ENCODE measurements at places on chromosomes 2 and 18.

- DNase-seq, result no peak
These were observed 74.3 kb downstream of the THADA start for GRCh38 chr2:43521568-43521967.

- no peak for DNase-seq
These were observed 1.2 kb upstream of the GRB14 start for GRCh38 chr2:164622338-164623106.

- DNase-seq, result no peak
These were observed 674.5 kb downstream of the KCNJ3 start for GRCh38 chr2:155372969-155373368.

DNA sequence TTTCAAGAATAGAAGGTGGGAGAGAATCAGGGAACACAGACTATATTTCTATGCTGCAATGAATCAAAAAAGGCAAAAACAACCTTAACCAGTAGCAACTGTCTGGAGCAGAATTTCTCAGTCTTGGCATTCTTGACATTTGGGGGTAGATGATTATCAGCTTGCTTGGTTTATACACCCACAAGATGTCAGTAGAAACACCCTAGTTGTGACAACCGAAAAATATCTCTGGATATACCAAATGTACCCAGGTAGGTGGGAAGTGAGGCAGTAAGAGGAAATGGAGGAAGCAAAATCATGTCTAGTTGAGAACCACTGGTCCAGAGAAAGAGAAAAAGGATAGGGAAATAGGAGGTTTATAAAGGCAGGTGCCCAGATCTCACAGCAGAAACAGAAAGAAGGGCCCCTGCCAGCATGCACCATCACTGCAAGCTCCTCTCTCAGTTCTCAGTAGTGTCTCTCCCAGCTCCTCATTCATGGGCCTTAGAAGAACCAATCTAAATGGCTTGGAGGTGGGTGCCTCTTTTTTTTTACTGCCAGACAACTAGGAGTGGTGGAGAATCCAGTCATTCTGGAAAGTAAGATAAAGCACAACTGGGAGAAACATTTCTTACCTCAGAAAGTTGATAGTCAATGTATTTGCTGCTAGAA is 50.4 kb downstream of the MBD2 start:
- DNase-seq, result no peak

DNA sequence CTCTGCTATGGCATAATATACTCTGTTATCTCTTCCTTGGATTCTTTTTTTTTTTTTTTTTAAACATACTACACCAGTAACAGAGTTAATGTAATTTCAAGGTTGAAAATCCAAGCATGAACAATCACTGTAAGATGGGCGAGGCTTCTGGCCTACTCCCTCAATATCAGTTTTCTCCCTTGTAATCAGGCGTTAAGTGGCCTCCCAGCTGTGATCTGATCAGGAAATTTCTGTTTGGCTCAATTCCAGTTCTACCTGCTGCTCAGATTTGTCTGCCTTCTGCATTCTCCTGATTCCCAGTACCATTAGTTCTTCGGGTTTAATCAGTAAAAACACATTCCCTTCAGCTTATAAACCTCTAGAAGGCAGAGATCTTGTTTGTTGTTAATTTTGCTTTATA is 18.6 kb downstream of the PRKD3 start:
- DNase-seq, result no peak

GRCh38 chr2:223442847-223443246 is 159.3 kb downstream of the SCG2 start:
- no peak for DNase-seq

- no peak for DNase-seq
These were observed 6.1 kb upstream of the CXCR1 start for GRCh38 chr2:218172845-218173244.

GRCh38 chr2:64479259-64480117 is 25.5 kb downstream of the LGALSL start:
- no peak for DNase-seq

DNA sequence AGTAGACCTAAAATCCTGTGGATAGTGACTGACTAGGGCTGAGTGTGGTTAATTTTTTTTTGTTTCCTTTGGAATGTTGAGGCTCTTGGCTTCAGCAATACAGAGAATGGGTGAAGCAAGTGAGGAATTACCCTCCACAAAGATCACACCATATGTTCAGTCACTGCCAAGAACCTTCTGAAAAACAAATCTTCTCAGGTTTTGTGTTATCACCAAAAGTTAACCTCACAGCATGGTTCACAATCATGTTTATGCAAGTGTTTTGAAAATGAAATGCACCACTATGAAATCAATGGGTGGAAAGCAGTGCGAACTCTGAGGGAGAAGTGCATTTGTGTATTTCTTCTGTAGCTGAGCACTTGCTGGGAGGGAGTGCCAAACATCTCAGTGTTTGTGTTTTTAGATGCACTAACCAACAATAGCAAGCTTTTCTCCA is 44.4 kb downstream of the SPATS2L start:
- no peak for DNase-seq

- DNase-seq, result no peak
These were observed 99.9 kb upstream of the ZFP36L2 start for GRCh38 chr2:43326101-43326825.

DNA sequence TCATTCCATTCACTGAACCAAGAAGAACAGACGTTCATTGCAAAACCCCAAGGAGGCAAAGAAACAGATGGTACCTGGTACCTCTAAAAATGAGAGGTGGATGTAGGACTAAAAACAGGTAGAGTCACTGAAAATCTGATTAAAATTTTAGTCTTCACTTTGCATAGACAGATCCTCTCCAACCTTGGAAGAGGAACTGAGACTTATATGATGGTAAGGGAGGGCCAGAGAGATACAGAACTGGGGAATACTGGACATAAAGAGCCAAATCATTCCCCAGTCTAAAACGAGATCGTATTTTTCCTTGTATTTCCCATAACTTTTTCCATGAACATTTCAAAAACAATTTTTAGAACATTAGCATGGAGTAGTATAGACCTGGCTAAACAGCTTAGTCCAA is 59.7 kb upstream of the SPOPL start:
- DNase-seq, result no peak

DNA sequence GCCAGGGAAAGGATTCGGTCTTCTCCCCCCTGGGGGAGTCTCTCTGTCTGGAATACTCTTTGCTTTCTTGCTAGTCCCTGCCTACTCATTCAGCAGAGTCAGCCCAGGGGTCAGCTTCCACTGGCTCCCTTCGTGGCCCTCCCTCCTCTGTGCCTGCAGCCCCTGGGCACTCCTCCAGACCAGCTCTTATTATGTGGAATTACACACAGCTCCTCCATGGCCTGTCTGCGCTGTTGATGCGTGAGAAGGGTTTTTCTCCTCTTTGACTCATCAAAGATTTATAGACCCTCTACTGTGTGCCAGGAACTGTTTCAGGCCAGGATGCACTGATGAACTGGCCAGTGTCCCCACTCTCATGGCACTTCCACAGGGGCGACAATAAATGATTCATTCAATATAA is 44.4 kb downstream of the ST8SIA5 start:
- no peak for DNase-seq

DNA sequence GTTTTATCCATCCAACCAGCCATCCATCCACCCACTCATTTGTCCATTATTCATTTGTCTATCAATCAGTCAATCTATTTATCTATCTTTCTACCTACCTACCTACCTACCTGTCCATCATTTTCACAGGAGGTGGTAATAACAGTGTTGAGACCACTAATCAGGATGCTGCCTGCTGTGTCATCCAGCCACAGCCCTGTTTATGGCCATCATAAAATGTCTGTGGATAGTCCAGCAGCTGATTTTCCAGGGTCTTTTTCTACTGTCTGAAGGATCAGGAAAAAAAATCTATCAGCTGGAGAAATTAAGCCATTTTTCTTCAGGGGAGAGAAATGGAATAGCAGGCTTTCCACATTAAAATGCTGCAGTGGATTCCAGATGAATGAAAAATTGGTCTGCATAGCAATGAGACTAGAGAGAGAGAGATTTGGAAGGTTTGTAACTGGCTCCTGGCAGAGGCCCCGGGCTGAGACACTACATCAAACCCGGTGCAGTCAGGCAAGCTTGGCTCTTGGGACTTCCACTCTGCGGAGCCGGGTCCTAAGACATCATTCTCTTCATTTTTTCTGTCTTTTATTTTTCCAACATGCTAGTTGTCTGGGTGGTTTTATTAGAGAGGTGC is 33.0 kb upstream of the BOD1L2 start:
- no peak for DNase-seq

DNA sequence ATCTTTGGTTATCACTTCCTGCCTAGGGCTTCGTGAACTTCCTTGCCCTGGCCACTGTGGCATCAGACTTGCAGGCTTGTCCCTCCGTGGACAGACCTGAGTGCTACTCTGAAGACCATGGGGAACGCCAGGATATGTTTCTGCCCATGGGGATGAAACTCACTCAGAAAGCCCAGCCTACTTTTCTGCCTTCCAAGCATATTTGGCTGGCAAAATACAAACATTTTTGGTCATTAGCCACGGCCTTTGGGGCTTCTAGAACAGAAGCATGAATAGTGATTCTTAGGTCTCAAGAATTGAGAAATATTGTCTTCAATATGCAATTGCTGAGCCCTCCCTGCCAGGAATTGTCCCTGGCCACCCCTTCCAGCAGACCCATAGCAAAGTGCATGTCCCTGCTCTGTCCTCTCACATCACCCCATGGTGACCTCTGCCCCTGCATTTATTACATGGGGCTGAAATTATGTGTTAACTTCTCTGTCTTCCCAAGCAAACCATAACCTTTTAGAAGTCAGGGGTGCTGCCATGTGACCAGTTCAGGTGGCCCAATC is 152.4 kb downstream of the OSR1 start:
- no peak for DNase-seq

- DNase-seq, result peak; percentile 40
These were observed 3.6 kb downstream of the ZNF516 start for GRCh38 chr18:76491473-76491775.

DNA sequence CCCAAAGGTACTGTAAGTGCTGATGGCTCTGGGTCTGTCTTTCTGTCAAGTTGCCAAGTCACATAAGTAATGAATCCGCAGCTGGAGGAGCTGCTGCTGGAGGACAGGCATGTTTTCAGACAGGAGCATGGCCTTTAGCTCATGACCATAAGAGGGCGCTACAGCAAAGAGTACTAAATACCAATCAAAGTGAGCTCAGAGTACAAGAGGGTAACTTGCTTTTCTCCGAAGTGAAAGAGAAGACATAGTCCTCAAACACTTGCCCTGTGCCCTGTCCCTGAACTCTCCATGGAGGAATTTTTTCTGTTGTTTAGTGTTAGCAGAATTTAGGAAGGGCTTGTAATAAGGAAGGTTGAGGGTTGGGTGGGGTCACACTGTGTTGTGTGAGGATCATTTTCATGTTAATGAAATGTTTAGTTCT is 58.0 kb upstream of the EML6 start:
- DNase-seq, result no peak

GRCh38 chr18:10973567-10974203 is 175.7 kb downstream of the PIEZO2 start:
- no peak for DNase-seq

DNA sequence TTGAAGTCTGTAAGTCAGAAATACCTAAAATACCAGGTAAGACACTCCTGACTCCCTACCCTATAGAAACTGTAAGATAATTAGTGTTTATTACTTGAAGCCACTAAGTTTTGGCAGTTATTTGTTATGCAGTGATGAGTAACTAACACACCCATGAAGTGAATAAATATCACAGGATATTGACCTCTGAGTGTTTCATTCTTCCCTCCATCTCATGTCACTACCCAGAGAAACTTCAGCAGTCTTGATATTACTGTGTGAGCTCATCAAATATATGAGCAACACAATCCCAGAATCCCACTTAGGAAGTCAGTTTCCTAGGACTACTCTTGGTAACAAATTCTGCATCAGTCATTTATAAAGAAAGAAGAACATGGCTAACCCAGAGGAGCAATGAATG is 529.7 kb downstream of the FBXO15 start:
- no peak for DNase-seq

DNA sequence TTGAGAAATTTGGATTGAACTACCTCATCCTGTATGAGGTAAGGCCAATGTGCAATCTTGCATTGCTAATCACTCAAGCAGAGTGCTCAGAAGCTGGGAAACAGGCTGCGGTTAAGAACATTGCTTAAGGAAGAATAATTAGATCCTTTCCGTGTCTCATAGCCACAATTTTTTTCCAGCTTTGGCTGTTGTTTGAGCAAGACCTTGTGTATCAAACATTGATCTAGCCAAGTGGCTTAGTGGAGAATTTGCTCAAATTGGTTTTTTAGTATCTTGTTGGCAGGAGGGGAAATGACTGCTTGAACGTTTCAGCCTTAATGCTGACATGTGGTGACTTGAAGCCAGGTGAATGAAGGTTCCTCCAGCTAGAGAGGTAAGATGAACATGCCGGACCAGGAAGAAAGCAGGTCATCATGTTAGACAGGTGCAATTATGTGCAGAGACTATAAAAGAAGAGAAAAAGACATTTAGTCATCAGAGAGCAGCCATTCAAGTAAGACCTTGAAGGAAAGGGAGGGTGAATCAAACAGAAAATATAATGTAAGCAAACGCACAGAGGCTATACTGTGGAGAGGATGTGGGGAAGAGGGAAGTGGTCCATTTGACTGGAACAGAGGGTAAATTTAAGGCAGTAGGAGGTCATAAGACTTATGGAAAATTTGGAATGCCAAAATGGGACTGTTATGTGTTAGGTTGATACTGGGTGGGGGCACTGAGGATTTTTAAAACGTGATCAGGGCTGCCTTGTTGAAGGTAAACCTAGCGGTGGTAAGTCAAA is 98.9 kb upstream of the CYP1B1 start:
- no peak for DNase-seq

GRCh38 chr2:236715077-236715476 is 145.5 kb downstream of the ACKR3 start:
- DNase-seq, result no peak

DNA sequence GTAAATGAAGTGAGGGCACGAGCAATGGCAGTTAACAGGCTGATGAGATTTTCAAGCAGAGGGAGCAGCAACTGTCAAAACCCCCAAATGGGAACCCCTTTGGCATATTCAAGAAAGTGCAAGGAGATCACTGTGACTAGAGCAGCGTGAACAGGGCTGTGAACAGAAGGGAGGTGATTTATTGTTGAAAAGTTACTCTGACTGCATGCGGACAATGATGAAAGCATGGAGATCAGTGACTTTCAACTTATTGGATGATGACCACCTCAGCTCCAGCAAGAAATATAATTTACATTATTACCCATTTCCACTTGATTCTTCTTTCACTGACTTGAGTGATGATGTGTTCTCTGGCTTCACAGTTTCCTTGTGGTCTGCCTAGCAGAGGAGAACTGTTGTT is 187.8 kb upstream of the BOD1L2 start:
- DNase-seq, result no peak

GRCh38 chr2:156541229-156541628 is 105.0 kb downstream of the GPD2 start:
- no peak for DNase-seq

DNA sequence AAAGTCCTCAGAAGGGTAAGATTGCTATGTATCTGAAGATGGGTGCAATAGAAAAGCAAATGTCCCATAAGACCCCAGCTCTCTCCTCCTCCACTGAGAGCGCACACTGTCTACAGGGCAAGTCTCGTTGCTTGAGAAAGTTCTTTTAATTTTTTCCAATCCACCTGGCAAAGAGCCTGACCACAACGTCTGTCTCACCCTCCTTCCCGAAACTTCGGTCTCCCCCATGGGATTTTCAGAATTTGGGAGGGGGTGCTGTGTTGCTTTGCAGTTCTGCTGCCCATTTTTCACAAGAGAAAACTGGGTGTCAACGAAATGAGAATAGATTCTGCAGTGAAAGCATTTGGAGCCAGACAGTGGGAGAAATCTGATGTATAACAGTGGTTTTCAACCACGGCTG is 40.4 kb downstream of the SERTAD2 start:
- no peak for DNase-seq

- no peak for DNase-seq
These were observed 22.8 kb upstream of the ASB18 start for GRCh38 chr2:236286873-236287545.
